Effector memory CD8-positive, alpha-beta T cell (primary cell): ENCODE measurements at places on chromosomes 4 and X.

- no peak overlapping the region for H3K27ac ChIP-seq
- H3K4me3 ChIP-seq, result no peak overlapping the region
- H3K27me3 ChIP-seq, result peaks cover 34% of the 10 kb centered on the region
- no peak for DNase-seq
- H3K36me3 ChIP-seq, result no peaks in the 10 kb centered on the region
Observed at GRCh38 chr4:169971456-169972015, 54.7 kb downstream of the MFAP3L start.

GRCh38 chrX:108131471-108131870 is 39.9 kb downstream of the ATG4A start:
- no peaks in the 10 kb centered on the region for H3K4me1 ChIP-seq
- H3K27ac ChIP-seq, result no peak overlapping the region
- no peak overlapping the region for H3K4me3 ChIP-seq
- H3K27me3 ChIP-seq, result no peaks in the 10 kb centered on the region
- H3K36me3 ChIP-seq, result peaks cover 25% of the 10 kb centered on the region

- peak overlapping the region; percentile 73 for H3K4me3 ChIP-seq
- H3K27ac ChIP-seq, result peak overlapping the region; percentile 95
- DNase-seq, result peak; percentile 9
- H3K4me1 ChIP-seq, result peaks cover 2% of the 10 kb centered on the region
- no peaks in the 10 kb centered on the region for H3K27me3 ChIP-seq
Observed at GRCh38 chrX:97563531-97564133, 679.9 kb downstream of the RPA4 start.

GRCh38 chr4:7790023-7790422 is 149.6 kb downstream of the AFAP1 start:
- H3K4me3 ChIP-seq, result no peak overlapping the region
- DNase-seq, result no peak
- H3K36me3 ChIP-seq, result peaks cover 3% of the 10 kb centered on the region
- no peaks in the 10 kb centered on the region for H3K27me3 ChIP-seq
- H3K4me1 ChIP-seq, result peaks cover 2% of the 10 kb centered on the region

GRCh38 chrX:130086447-130087206 is 23.7 kb downstream of the ELF4 start:
- peak overlapping the region; percentile 81 for H3K4me3 ChIP-seq
- H3K27me3 ChIP-seq, result no peaks in the 10 kb centered on the region
- peak; percentile 56 for DNase-seq
- H3K27ac ChIP-seq, result peak overlapping the region; percentile 67
- H3K36me3 ChIP-seq, result peaks cover 37% of the 10 kb centered on the region
- H3K4me1 ChIP-seq, result peaks cover 53% of the 10 kb centered on the region

- DNase-seq, result no peak
- no peaks in the 10 kb centered on the region for H3K27me3 ChIP-seq
- no peaks in the 10 kb centered on the region for H3K36me3 ChIP-seq
Observed at GRCh38 chrX:97326456-97326855, 442.7 kb downstream of the RPA4 start.

DNA sequence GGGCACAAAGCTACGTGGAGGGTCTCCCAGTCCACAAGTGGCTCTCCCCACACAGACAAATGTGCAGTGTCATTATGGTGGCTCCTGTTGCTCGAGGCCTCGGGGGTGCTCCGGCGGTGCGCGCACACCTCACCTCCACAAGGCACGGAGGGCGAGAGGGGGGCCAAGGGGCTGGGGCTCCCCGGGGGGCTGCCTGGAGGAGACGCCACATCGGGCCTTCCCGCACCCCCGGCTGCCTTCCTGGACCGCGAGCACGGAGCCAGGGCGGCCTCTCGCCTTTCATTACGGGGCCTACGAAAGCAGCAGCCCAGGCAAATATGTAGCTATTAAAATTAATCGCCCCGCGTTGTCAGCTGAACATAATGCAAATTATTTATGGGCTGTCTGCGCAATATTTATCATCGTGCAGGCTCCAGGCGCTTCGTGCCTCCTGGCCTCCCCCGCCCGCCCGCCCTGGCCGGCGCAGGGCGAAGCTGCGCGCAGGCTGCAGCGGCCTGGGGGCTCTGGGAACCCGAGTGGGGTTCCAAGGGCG is 70.8 kb upstream of the BCOR start:
- H3K4me3 ChIP-seq, result no peak overlapping the region
- no peak for DNase-seq
- H3K27ac ChIP-seq, result no peak overlapping the region

- no peaks in the 10 kb centered on the region for H3K4me1 ChIP-seq
- H3K36me3 ChIP-seq, result no peaks in the 10 kb centered on the region
- no peak for DNase-seq
- H3K27me3 ChIP-seq, result no peaks in the 10 kb centered on the region
- no peak overlapping the region for H3K4me3 ChIP-seq
- no peak overlapping the region for H3K27ac ChIP-seq
Observed at GRCh38 chr4:33058998-33059397, 2338.8 kb downstream of the PCDH7 start.

- DNase-seq, result no peak
- no peaks in the 10 kb centered on the region for H3K27me3 ChIP-seq
- no peaks in the 10 kb centered on the region for H3K36me3 ChIP-seq
- no peak overlapping the region for H3K27ac ChIP-seq
- no peak overlapping the region for H3K4me3 ChIP-seq
Observed at GRCh38 chrX:39830414-39830813, 267.3 kb downstream of the BCOR start.

GRCh38 chr4:182019148-182019652 is 224.0 kb upstream of the TENM3 start:
- no peak overlapping the region for H3K27ac ChIP-seq
- H3K36me3 ChIP-seq, result no peaks in the 10 kb centered on the region
- H3K4me1 ChIP-seq, result peaks cover 3% of the 10 kb centered on the region

GRCh38 chrX:4181782-4182407 is 468.4 kb upstream of the PRKX start:
- no peaks in the 10 kb centered on the region for H3K36me3 ChIP-seq
- no peaks in the 10 kb centered on the region for H3K27me3 ChIP-seq
- DNase-seq, result no peak
- H3K4me3 ChIP-seq, result no peak overlapping the region
- no peak overlapping the region for H3K27ac ChIP-seq

- no peak overlapping the region for H3K27ac ChIP-seq
- H3K4me3 ChIP-seq, result peak overlapping the region; percentile 70
- peaks cover 17% of the 10 kb centered on the region for H3K4me1 ChIP-seq
- H3K36me3 ChIP-seq, result peaks cover 41% of the 10 kb centered on the region
Observed at GRCh38 chr4:6719611-6720179, 3.7 kb downstream of the BLOC1S4 start.

DNA sequence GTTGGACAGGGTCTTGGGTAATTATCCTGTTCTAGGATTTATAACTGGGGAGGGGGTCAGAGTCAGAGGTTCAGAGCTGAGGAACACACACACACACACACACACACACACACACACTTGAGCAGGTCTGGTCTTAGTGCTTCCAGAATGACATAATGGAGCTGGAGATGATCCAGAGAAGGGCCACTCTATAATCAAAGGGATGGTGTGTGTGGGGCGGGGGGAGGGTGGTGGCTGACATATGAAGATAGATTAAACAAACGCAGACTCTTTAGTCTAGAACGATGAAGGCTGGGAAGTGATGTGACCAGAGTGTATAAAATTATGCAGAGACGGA is 434 bp upstream of the TMEM255A start:
- H3K4me1 ChIP-seq, result peaks cover 15% of the 10 kb centered on the region
- DNase-seq, result no peak
- peaks cover 8% of the 10 kb centered on the region for H3K36me3 ChIP-seq
- H3K27me3 ChIP-seq, result peaks cover 6% of the 10 kb centered on the region
- H3K4me3 ChIP-seq, result no peak overlapping the region

DNA sequence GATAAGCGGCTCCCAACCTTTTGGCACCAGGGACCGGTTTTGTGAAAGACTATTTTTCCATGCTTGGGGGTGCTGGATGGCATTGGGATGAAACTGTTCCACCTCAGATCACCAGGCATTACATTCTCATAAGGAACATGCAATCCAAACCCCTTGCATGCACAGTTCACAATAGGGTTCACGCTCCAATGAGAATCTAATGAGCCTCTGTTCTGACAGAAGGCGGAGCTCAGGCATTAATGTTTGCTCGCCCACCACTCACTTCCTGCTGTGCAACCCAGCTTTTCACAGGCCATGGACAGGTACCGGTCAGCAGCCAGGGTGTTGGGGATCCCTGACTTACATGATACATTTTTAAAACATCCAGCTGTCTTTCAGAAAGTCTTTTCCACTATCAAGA is 187.3 kb downstream of the SLC39A8 start:
- H3K27me3 ChIP-seq, result no peaks in the 10 kb centered on the region
- no peak overlapping the region for H3K27ac ChIP-seq
- H3K36me3 ChIP-seq, result no peaks in the 10 kb centered on the region

DNA sequence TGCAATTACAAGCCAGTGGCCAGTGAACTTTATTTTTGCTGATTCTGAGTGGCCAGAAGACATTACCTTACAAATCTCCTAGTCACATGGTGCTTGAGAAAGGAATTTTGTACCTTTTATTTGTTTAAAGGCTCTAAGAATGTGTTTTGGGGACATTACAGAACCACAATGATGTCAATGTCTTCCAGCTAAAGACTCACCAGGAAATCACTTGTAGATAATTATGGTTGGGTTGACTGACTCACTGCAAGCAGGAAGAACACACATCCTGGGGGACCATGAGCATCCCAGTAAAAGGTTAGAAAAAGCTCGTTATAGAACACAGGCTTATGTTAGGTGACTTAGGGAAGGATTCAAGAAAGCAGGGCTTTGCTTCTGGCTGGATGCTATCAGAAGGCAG is 119.4 kb upstream of the FAM9B start:
- no peak for DNase-seq
- H3K27ac ChIP-seq, result no peak overlapping the region
- H3K27me3 ChIP-seq, result no peaks in the 10 kb centered on the region

- H3K4me1 ChIP-seq, result no peaks in the 10 kb centered on the region
- DNase-seq, result no peak
Observed at GRCh38 chrX:68718443-68718820, 71.0 kb downstream of the STARD8 start.

DNA sequence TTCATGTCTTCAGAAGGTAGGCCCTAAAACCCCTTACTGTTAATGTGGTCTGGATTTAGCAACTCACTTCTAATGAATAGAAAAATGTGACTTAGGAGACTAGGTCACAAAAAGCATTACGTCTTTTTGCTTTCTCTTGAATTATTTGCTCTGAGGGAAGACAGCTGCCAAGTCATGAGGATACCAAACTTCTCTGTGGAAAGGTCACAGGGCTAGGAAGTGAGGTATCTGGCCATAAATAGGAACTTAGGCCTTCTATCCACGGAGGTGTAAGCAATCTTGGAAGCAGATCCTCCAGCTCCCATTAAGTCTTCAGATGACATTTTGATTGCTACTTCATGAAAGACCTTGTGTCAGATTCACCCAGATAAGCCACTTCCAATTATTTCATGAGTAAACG is 120.6 kb downstream of the JADE1 start:
- H3K4me1 ChIP-seq, result no peaks in the 10 kb centered on the region
- H3K27me3 ChIP-seq, result no peaks in the 10 kb centered on the region
- no peak for DNase-seq
- H3K4me3 ChIP-seq, result no peak overlapping the region
- no peak overlapping the region for H3K27ac ChIP-seq
- H3K36me3 ChIP-seq, result no peaks in the 10 kb centered on the region

- no peak overlapping the region for H3K4me3 ChIP-seq
- H3K27me3 ChIP-seq, result no peaks in the 10 kb centered on the region
Observed at GRCh38 chrX:38055170-38055847, 49.0 kb downstream of the SYTL5 start.

DNA sequence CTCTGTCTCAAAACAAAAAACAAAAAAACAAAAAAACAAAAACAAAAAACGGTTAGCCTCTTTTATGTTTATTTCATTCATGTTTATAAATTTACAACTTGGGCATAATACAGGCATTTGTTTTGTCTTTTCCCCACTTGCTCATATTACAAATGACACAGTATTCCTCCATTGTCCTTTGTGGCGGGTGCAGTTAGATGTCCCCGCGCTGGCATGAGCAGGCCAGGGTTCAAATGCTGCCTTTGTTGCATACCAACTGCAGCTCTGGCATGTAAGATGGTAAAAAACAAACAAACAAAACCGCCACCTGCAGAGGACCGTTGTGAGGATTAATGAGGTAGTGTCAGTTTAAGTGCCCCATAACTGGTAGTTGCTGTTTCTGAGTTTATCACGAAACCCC is 16.1 kb upstream of the HPF1 start:
- H3K27me3 ChIP-seq, result peaks cover 58% of the 10 kb centered on the region
- H3K36me3 ChIP-seq, result no peaks in the 10 kb centered on the region
- no peak overlapping the region for H3K27ac ChIP-seq

GRCh38 chrX:45710081-45710801 is 509.6 kb upstream of the DIPK2B start:
- H3K27ac ChIP-seq, result peak overlapping the region; percentile 86
- DNase-seq, result no peak
- H3K27me3 ChIP-seq, result no peaks in the 10 kb centered on the region
- H3K4me3 ChIP-seq, result no peak overlapping the region

DNA sequence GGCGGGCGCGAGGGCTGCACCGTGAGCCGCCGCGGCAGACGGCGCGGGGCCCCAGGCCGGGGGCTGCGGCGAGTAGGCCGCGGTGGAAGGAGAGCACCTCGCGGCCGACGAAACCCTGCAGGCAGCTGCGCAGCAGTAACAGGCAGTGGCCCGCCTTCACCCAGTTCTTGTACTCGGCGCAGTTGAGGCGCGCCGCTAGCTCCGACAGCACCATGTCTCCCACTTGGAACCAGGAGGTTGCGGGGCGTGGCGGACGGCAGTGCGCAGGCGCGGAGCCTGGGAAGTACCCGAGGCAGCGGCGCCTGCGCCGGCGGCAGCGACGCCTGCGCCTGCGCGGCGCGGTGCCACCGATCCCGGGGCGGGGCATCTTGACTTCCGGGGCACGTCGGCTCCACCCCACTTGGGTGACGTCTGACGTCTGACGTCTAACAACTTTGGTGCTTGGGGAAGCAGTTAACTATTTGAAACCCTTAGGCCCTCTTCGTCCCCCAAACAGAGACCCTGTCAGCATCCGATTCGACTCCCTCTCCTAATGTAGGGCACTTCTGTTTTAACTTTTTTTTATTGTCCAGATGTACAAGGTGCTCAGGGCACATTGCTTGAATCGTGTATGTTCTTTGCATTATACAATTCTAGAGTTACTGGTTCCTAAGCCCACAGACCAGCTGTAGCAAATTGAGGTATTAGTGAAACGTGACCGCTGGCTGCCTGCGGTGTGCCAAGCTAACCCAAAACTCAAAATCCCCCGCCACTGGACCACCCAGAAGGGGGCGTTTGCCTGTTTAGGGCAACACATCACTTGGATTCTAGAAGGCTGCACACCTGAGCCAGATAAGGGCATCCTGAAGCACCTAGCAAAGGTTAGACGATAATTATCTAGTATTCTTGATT is at the start of gene CXorf38:
TSS of gene CXorf38 (minus strand) at position 255 of the 891 bp plus-strand sequence. CDS start at position 214, 41 bp downstream.
- H3K27me3 ChIP-seq, result no peaks in the 10 kb centered on the region
- peak within 1 kb of the TSS; percentile 96 for H3K4me3 ChIP-seq
- peak within 1 kb of the TSS; percentile 93 for H3K27ac ChIP-seq
- H3K4me1 ChIP-seq, result peaks cover 27% of the 10 kb centered on the region
- DNase-seq, result peak; percentile 90
- peaks cover 37% of the 10 kb centered on the region for H3K36me3 ChIP-seq

GRCh38 chr4:112771-113170 is 11.5 kb upstream of the ZNF718 start:
- no peak overlapping the region for H3K4me3 ChIP-seq
- no peak overlapping the region for H3K27ac ChIP-seq
- DNase-seq, result no peak
- peaks cover 35% of the 10 kb centered on the region for H3K27me3 ChIP-seq

GRCh38 chrX:154325541-154325940 is 29.9 kb downstream of the TKTL1 start:
- peaks cover 3% of the 10 kb centered on the region for H3K36me3 ChIP-seq
- no peak for DNase-seq
- H3K4me3 ChIP-seq, result no peak overlapping the region

GRCh38 chr4:149203256-149204001 is 612.2 kb downstream of the IQCM start:
- no peaks in the 10 kb centered on the region for H3K36me3 ChIP-seq
- H3K27ac ChIP-seq, result no peak overlapping the region
- H3K4me3 ChIP-seq, result no peak overlapping the region
